ENCODE measurements at places on chromosomes 5 and 9.

DNA sequence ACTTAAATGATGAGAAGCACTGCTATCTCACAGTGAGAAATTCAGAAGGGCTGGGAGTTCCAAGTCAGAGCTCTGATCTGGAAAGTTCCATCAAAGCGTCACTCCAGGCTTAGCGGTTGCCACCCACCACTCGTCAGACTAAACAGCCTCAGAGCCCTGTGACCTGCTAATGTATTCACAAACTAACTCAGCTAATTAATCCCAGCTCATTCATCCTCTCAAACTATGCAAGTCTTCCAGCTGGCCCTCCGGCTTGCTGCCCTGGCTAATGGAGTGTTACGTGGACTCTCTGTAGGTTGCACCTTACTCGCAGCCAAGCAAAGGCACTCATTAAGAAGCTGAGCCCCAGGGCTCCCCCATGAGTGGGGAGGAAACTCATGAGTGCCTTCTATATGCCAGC, 82.2 kb upstream of the GABRP start:
- no peak for DNase-seq

GRCh38 chr9:112900901-112901300, 10.2 kb upstream of the SLC46A2 start:
- DNase-seq = no peak

DNA sequence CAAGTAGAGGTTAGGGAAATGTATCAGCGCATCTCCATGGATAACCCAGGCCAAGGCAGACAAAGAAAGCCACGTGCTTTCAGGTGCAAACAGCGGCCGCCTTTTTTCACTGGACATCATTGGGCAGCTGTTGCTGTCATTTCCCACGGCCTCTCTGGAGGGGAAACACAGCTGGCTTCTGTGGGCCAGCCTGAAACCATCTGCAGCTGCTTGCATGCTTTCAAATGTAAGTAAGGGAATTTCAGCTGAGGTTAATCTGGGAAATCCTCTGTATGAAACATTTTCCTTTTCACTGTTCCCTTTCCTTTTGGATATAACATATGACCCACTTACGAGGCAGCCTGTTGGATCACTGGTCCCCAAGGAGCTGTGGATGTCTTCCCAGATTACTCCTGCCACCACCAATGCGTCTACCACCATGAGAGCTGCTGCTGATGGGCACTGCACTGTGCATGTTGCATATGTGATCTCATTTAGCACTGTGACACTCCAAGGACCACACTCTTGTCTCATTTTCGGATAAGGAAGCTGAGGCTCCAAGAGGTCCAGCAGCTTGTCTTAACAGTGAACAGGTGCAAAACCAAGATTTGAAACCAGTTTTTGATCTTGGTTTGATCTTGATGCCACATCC, 106.3 kb downstream of the C9orf152 start:
- no peak for DNase-seq

- no peak for DNase-seq
These were observed 202.6 kb downstream of the ZSWIM6 start for GRCh38 chr5:61534481-61535267.

DNA sequence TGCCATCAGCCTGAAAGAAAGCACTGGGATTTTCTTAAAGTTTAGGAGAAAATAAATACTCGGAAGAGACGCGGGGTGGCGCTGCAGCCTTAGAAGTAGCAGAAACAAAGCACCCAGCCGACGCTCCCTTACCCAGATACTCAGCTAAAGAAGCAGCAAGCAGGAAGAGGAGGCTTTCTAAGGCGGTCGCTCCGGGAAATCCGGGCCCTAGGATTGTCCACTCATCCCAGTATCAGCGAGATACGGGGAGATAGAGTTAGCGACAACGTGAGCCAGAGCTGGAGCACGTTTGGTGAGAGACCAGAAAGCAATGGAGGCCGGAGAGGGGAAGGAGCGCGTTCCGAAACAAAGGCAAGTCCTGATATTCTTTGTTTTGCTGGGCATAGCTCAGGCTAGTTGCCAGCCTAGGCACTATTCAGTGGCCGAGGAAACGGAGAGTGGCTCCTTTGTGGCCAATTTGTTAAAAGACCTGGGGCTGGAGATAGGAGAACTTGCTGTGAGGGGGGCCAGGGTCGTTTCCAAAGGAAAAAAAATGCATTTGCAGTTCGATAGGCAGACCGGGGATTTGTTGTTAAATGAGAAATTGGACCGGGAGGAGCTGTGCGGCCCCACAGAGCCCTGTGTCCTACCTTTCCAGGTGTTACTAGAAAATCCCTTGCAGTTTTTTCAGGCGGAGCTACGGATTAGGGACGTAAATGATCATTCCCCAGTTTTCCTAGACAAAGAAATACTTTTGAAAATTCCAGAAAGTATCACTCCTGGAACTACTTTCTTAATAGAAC, at the start of gene PCDHB2:
Gene PCDHB2, plus strand, starts transcription at position 135 of the 782 bp plus-strand sequence. Its CDS starts 176 bp downstream, at position 311.
- no peak for DNase-seq

DNA sequence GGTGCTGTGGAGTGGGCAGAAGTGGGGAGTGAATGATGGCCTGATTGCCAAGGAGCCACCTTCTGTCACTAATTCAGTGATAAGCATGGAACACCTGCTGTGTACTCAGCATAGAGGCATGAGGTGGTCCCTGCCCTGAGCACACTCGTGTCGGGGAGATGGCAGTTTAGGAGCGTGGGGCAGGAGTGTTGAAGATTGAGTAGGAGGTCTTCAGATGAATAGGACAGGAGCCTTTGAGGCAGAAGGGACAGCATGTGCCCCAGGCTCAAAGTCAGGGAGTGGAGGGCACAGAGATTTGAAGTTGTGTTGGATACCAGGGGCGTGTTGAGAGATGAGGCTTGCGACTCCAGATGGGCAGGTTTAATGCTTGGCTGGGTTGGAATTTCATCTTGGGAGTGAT, 55.0 kb downstream of the ZNF618 start:
- no peak for DNase-seq

DNA sequence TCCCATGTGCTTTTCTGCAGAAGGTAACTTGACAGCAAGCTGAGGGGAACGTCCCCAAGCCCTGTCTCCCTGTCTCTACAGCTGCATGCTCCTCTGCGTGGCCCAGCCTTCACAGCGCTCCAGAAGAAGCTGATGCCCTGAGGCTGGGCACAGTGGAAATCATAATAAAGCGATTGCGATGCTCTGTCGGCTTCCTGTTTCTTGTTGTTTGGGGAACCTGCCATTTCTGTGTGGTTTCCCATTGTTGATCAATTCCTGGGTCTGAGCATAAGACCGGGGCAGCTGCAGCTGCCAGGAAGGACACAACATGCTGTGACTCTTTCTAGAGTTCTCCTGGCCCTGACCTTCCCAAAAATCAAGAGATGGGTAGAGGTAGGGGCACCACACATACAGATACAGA, 7.2 kb upstream of the DNAJB5 start:
- DNase-seq = peak; percentile 15

- DNase-seq = no peak
These were observed 35.4 kb downstream of the OTULIN start for GRCh38 chr5:14699807-14700400.

DNA sequence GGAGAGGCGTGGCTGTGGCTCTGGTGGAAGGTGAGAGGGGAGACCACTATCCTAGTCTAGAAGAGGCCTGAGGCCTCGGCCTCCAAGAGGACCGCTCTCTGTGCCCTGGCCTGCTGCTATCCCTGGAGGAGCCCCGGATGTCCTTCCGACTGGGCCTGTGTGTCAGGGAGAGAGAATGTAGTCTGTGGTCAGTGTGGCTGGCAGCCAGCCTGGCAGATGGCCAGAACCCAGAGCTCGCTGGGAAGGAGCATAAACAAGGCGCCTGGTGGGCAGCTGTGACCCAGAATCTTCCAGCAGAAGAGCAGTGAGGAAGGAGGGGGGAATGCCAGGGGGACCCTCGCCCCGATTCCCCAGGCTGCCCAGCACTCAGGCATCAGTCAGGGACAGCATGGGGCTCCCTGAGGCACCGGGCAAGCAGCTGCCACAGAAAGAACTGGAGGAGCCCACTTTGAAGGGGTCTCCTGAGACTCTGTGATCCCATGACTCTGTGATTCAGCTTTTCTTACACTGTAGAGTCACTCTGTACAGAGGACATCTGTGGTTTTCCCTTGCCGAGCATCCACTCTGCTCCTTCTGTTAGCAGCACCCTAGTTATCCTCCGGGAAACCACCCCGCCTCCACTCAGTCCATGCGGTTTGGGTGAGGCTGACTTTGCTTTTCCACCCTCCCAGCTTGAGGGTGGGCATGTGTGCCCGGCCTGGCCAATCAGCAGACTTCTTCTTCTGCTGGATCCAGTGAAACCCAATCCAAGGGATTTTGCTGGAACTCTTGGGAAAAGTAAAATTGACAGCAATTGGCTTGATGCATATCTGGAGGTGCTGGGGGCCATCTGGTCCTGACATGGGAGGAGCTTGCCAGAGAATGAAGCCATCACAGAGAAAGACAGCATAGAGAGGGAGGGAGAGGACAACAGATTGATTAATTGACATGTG, 46.2 kb upstream of the PWWP2A start:
- no peak for DNase-seq

DNA sequence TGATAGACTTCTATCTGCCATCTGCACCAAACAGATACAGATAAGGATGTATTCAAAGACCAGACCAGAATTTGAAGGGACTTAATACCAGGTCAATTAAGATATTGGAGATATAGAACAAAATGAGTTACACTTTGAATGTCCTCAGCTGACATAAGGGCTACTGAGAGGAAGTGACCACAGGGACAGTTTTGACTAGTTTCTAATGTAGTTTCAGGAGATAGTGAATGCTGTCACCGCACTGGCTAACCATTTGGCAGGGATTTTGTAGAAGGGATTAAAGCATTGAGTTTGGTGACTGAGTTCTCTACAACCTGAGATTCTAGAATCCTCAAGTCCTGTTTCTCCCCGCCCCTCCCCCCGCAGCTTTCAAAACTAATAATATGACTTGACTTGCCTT, 22.7 kb downstream of the CCNH start:
- no peak for DNase-seq
